Stimulated activated CD8-positive, alpha-beta memory T cell treated with anti-CD3 and anti-CD28 coated beads, Interleukin-4, amount 100 ng/mL, for 1 hour (primary cell): ENCODE measurements at places on chromosomes 11 and 22.
A peak's percentile ranks its signal among the peaks of the same experiment; 100 is the strongest.

DNA sequence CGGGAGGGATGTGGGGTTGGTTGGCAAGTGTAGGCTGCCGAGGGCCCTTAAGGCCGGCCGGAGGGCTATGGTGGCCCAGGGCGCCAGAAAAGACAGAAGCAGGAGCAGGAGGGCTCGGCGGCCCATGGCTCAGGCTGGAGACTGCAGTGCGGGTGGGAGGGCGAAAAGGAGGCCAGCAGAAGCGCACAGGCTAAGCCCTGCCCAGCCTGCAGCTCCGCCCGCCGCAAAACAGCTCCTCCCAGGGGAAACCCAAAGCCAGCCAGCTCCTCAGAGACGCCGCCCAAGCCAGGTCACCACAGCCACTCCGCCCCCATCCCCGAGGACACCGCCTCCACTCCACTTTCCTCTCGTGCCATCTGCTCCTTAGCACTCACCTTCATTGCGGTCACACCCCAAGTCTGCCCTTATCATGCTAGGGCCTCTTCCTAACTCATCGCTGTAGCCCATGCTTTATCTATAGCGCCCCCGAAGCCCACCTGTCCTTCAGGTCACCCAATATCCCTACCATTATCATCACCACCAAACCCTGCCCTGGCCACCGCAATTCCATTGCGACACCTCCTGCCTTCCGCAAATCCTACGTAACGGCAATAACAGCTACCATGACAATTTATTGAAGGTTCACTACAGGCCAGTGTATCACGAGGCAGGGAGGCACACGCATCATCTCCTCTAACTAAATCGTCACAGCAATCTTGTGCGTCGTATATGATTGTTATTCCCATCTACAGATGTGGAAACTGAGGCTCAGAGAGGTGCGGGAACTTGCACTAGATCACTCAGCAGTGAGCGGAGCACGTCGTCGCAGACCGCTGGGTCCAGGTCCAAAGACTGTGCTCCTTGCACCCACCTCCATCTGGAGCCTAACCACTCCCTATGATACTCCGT lies at the start of gene PRCP:
TSS of gene PRCP (minus strand) at position 154 of the 888 bp plus-strand sequence. CDS start at position 126, 28 bp downstream.
- peak; percentile 76 for DNase-seq

DNA sequence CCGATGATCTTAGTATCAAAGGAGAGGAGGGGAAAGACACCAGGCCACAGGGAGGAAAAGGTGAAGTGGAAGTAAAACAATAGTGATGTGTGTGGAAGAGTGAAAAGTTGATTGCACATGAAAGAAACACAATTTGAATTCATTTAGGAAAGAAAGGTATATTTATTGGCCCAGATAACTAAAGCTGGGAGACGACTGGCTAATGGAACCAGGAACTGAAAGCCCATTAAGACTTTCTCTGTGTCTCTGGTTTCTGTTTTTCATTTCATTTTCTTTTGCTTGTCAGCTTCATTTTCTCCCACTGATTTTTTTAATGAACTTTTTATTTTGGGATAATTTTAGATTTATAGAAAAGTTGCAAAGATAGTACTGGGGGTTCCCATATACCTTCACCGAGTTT lies 5.1 kb upstream of the DCHS1 start:
- no peak for DNase-seq

- no peak for DNase-seq
Observed at GRCh38 chr22:45285263-45286058, 712 bp downstream of the UPK3A start.

GRCh38 chr22:41222846-41223507 lies 17.8 kb downstream of the CHADL start:
- no peak for DNase-seq

- DNase-seq: no peak
Observed at GRCh38 chr11:116312570-116313391, 460.0 kb downstream of the BUD13 start.

DNA sequence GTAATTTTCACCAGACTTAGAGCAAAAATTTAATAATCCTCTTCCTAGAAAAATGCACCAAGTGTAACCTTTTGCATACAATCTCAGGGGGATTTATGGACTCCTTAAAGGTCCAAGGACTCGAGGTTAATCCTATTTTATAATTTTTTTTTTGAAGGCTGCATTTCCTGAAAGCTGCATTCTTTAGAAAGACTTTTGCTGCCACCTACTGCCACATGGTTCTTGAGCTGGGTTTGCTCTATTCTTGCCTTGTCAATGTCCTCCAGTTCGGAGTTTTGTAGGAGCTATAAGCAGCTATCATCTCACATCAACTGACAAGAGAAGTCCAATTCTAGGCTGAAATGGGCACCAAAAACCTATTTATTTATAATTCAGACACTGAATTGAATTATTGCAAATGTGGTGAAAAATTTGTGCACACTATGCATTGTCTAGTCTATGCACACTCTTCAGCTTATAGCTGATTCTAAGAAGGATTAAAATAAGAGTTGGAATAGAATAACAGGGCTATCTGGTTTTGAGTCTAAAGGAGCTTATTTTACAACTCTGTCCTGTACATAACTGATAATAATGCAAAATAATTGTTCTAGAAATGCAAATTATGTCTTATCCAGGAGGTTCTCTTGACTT lies 31.3 kb downstream of the TRAF6 start:
- DNase-seq: no peak

- DNase-seq: no peak
Observed at GRCh38 chr11:16603245-16603644, 135.2 kb upstream of the C11orf58 start.

DNA sequence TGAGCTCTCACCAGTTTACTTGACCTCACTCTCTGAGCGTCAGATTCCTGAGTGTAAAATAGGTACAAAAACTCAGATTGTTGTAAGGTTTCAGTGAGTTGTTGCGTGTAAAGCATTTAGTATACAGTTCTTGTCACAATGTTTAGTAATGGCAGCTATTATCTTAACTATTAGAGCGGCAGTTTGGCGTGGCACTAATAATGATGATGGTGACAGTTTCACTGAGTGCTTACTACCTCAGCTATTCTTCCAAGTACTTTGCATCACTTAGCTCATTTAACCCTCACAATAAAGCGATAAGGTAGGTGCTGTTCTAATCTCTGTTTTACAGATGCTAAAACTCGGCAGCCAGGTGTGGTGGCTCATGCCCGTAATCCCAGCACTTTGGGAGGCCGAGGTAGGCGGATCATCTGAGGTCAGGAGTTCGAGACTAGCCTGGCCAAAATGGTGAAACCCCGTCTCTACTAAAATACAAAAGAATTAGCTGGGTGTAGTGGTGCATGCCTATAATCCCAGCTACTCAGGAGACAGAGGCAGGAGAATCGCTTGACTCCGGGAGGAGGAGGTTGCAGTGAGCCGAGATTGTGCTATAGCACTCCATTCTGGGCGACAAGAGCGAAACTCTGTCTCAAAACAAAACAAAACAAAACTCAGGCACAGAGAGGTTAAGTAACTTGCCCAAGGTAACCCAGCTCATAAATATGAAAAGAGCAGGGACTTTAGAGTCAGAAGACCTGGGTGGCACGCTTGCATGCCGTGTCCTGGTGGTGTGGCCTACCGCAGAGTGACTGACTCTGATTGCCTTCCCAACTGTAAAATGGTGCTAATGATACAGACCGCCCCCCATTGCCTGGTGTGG lies 76.2 kb downstream of the PTPRJ start:
- no peak for DNase-seq

DNA sequence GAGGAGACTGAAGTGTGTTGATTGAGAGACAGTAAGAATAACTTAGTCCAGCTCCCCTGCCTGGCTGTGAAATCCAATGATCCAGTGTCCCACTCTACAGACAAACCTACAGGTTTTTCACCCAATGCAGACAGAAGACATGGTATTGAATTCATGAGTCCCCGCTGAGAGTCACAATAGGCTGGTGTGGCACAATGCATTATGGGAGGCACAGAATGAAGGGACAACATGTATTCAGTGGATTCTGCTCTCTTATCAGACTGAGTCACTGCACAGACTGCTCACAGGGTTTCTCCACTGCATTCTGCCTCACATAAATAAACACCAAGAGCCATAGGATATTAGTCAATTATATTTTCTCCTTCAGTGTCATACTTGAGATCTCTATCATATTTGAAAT lies 55.2 kb upstream of the TOP3B start:
- DNase-seq: no peak

GRCh38 chr22:22857607-22858558 lies 29.7 kb upstream of the IGLL5 start:
- no peak for DNase-seq

GRCh38 chr22:37760152-37760551 lies 47.6 kb upstream of the GCAT start:
- DNase-seq: no peak

DNA sequence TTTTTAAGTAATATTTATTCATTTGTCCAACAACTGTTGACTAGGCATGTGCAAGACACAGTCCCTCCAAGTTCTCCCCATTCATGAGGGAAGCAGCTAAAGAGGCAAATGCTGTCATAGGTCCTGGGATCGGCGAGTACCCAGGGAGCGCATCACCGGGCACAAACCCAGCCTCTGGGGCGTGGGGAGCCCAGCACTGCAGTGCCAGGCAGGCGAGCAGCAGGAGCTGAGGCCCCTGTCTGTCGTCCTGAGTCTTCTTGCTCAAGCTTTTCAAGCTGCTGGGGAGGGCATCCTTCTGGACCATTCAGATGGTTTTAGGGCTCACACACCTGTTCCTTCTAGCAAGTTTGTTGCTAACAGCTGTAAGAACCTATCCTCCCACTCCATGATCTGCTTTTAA lies 62.1 kb downstream of the PPFIA1 start:
- no peak for DNase-seq

DNA sequence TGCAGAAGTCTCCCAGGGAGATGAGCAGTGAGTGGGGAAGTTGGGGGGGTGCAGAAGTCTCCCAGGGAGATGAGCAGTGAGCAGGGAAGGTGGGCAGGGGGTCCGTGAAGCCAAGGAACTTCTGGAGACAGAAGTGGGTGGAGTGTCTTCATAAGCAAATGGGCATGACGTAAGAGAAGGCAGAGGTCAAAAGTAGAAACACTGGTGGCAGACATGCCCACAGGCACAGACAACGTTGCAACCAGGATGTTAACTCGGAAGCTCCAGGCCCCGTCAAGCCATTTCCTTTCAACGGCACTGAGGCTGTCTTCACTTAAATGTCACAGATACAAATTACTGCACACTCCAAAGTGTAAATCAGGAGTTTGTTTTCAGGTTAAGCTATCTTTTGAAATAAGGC lies 186.1 kb downstream of the SHANK2 start:
- DNase-seq: no peak

DNA sequence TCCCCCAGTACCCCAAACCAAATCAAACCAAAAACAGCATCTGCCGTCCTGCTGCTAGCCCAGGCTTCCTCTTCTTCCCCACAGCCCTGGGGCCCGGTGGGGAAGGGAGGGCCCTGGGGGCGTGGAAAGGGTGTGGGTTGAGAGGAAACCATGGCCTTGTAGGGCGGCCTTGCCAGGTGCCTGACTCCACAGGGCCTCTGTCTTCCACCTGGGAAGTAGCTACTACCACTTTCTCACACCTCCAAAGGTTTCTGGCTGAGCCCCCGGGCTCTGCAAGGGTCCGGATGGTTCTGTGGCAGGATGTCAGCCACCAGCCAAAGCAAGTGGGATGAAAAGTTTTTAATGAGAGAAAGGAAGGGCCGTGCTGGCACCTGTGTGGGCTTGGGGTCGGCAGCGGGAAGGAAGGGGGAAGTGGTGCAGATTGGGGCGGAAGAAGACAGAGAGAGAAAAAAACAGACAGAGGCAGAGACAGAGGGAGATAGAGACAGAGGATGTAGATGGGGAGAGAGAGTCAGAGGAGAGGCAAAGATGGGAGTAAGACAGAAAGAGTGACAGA lies 10.5 kb downstream of the TPST2 start:
- DNase-seq: no peak

DNA sequence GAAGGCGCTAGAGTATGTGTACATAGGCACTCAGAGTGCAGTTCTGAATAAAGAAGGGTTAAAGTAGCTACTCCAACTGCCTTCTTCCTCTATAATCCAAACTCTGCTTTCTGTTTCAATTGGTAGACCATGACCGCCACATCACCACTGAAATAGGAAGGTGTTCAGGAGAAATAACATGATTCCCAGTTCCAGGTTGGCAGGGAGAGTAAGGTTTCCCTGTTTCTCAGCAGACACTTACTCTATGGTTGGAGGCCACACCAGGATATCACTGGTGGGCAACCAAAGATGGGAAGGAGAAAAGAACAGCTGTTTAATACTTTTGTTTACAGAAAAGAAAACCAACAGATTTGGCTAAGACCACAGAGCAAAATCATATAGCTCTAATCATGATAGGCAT lies 37.9 kb downstream of the PAK1 start:
- no peak for DNase-seq

DNA sequence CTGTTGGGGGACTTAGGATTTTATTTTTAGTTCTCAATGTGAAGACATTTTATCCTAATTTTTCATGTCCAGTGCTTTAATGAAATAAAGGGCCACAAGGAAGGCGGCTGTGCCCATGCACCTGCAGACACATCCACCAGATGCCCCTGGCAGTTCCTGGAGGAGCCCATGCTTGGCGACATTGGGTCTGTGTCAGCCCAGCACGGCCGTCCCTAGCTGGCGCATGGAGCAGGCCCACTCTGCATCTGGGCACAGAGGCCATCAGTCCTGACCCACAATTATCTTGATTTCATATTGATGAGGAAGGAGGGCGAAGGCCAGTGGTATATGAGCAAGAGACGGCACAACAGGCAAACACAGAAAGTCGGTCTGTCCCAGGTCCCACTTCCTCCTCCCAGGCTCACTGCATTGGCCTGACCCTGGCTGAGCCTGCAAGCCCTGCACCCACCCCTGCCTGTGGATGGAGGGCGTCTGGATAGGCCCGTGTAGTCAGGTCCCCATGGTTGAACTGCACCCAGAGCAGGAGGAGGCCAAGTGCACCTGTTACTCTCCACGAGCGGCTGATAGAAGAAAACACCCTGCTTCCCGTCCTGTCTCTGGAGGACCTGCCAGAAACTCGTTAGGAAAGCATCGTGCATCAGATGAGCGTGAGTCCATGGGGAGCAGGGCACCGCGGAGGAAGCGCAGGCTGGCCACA lies 296.9 kb downstream of the BRD1 start:
- DNase-seq: no peak

DNA sequence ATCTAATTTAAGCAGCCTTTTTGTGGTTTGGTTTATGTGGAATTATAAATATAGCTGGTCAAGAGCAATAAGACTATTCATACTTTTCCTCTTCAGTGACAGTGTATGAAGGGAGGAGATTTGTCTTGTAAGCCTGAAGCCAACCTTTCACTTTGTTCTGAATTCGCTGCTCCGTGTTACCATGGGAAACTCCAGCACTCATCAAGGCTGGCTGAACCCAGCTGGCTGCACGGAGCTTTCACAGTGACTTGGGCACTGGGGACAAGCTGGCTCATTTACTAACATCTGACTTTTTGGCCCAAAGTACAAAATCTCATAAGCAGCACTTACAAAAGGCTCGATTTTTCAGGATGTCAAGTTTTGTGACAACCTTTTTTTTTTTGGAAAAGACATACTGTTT lies 120.4 kb upstream of the GRIA4 start:
- DNase-seq: no peak
